Activated T-helper 2 cell treated with anti-CD3 and anti-CD28 coated beads, Interferon-gamma antibody, Interleukin-2, Interleukin-4, amounts not matched to agents 10 μg/mL and 5 μg/mL and 100 μg/mL, durations not matched to agents 14 hours and 24 hours and 36 hours (primary cell): ENCODE measurements at places on chromosomes 5 and 9.
A peak's percentile ranks its signal among the peaks of the same experiment; 100 is the strongest.

DNA sequence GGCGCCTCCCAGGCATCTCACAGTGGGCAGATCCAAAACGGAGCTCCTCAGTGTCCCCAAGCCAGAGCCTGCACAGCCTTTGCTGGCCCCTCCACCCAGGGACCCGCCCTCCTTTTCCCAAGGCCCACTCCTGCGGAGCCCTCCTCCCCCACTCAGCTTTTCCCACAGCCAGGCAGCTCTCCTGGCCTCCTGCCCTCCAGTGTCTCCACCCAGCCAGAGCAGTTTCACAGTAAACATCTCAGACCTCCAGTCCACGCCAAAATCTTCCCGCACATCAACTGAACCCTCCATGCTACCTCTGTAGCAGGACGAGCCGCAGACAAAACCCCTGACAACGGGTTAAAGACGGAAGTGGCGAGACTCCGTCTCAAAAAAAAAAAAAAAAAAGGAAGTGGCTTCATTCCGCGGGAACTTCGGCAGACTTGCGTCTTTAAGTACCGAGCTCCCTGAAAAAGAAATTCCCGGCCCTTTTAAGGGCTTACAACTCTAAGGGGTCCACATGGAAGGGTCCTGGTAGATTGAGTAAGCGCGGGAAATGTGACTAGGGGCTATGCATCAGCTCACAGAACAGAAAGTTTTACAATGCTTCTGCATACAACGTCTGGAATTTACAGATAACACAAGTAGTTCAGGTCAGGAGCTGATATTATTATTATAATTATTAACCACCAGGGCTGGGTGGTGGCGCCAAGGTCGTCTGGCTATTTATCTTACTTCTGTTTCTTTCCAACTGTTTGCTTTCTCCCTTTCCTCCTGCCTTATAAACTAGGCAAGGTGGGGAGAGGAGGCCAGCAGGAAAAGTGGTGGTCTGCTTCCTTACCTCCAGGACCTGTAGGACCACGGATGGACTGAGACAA is 11.4 kb upstream of the GRIN1 start:
- DNase-seq: peak; percentile 36

DNA sequence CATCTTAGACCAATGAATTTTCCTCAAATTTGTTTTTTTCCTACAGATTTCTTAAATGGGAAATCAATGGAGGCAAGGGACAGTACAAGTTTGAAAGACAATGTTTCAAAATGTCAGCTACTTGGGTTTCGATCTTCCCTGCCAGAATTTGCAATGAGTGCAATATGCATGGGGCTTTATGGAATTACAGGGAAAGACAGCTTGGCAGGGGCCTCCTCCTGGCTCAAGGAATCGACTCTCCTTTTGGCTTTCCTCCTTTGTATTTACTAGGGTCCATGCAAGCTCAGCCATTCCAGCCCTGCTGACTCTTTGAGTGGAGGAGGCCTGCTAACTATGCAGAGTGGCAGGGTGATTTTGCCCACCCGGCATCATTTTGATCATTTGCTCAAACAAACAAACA is 63.2 kb downstream of the MED27 start:
- DNase-seq: no peak

DNA sequence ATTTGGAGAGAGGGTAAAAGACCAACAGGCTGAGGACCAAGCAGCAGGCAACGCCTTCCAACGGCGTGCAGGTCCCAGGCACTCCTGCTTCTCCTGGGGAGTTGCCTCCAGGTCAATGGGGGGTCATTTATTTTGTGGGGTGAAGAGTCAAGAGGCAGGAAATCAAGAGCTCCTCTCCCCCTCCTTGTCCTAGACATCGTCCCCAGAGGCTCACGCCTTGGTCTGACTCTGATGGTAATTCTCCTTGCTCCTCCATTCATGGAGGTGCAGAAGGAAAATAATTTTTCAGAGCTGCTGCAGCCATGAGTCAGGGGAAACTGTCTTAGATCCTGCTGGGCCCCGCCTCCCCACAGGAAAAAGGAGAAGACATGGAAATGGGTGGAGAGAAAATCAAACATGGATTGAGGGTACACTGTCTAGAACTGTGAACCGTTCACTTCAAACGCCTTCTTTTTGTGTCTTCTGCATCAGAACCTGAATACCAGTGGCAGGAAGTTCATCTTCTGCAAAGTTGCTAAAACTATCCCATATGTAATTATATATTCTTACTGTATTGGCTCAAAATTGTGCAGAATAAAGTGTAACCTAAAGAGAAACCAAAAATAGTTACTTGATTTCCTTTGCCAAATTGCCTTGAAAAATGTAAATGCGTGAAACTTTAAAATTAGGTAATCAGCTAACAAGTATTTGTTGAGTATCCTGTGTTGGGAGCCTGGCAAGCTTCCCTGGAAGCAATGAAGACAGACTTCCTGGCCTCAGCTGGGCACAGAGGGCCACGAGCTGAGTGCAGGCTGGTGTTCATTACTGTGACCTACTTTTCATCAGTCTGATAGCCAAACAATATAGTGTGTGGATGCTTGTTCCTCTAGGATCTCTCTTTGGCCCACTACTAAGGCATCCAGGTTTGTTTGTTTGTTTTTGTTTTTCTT is 142.0 kb downstream of the CMYA5 start:
- no peak for DNase-seq

- DNase-seq: no peak
These were observed 4.3 kb upstream of the RIC1 start for GRCh38 chr9:5624655-5625054.

DNA sequence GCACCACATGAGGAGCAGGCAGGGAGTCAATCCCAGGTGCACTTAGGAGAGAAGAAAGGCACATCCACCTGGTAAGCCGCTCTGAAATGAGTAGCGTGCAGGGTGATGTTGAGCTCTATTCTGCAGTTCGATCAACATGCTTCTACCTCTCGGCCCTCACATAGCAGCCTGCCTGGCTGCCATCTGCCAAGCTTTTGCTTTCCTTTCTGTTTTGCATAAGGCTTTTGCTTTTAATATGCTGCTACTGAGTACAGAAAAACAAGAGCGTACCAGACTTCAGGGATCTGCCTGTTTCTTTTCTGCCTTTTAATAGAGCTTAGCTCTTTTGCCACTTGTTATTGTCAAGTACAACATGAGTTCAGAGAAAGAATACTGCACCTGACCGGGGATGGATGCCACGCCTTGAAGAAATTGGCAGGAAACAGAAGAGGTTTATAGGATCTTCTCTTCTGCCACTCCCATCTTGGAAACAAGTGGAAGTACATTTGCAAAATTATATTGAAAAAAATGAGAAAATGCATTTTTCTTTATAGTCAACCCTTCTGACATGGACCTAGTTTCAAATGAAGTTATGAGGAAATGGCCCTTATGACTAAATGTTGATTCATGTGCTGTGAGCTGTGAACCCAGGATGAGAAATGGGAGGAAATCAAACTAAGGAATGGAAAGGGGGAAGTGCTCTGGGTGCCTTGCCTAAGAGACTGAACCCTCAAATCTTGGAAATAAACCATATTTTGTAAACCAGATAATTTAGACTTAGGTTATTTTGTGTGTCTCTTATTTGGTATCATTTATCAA is 4.0 kb upstream of the FCHO2 start:
- DNase-seq: no peak

DNA sequence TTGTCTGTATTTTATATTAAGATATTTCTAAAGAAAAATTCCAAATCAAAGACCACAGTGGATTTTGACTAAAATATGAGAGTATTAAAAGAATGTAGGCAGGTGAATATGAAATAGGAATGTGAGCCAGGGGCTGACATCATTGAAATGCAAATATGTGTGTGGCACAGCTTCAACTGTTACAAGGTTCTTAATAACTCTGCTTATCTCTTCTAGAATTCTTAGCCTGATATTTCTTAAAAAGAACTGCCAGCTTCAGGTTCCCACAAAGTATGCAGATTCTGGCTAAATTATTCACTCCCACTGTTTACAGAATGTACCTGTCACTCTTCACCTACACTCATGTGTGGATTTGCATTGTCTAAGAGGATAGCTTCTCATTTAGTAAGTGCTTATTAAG is 274.4 kb downstream of the DIRAS2 start:
- DNase-seq: no peak

DNA sequence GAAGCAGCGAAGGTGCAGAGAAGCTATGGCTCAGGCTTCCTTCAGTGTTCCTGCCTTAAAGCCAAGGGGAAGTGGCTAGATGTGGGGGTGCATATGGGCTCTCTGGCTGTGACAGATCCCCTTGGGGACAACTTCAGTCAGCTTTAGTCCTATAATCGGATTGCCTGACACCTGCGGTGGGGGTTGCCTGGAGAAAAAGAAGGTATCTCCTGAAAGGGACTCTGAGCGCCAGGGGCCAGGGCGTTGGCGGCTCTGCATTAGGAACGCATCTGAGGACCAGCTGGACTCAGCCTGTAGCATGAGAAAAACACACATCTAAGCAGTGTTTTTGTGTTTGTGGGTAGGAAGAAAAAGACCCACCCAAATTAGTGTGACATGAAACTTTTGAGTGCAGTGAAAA is 84.3 kb upstream of the OTULINL start:
- DNase-seq: no peak
